Upper lobe of right lung (tissue), 1 donor: ENCODE measurements at places on chromosomes 7 and 10. TPM values are rescaled to one million over a fixed set of nuclear protein-coding genes. Genes with fewer than 3 reads are reported as not detected.
A peak's percentile ranks its signal among the peaks of the same experiment; 100 is the strongest.

DNA sequence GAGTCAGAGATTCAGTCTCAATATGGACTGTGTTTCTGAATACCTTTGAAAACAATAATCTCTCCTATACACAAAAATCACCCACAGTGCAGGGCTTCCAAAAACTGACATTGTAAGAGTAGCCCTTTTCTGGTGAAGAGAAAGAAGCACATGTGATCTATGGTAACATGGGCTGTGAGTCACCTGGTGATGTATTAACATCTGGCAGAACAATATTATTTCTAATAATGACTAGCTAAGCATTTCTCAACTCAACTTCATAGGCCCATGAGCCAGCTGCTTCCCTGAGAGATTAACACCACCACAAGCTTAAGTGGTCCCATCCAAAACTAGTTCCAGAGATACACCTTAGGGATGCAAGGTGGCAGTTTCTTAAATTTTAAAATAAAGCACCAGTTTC, 331.0 kb upstream of the NRP1 start:
- no peak for DNase-seq
- no peaks in the 10 kb centered on the region for H3K27me3 ChIP-seq
- no peak overlapping the region for H3K27ac ChIP-seq
- H3K36me3 ChIP-seq = no peaks in the 10 kb centered on the region
- H3K4me3 ChIP-seq = no peak overlapping the region

GRCh38 chr10:2861632-2862210, 205.6 kb upstream of the PFKP start:
- no peaks in the 10 kb centered on the region for H3K36me3 ChIP-seq
- no peak overlapping the region for H3K4me3 ChIP-seq
- H3K27me3 ChIP-seq = no peaks in the 10 kb centered on the region
- H3K4me1 ChIP-seq = no peaks in the 10 kb centered on the region
- no peak overlapping the region for H3K27ac ChIP-seq

- no peaks in the 10 kb centered on the region for H3K4me1 ChIP-seq
- H3K36me3 ChIP-seq = no peaks in the 10 kb centered on the region
- no peak for DNase-seq
Measured at GRCh38 chr7:142248166-142249160, 9.4 kb downstream of the PRSS58 start.

DNA sequence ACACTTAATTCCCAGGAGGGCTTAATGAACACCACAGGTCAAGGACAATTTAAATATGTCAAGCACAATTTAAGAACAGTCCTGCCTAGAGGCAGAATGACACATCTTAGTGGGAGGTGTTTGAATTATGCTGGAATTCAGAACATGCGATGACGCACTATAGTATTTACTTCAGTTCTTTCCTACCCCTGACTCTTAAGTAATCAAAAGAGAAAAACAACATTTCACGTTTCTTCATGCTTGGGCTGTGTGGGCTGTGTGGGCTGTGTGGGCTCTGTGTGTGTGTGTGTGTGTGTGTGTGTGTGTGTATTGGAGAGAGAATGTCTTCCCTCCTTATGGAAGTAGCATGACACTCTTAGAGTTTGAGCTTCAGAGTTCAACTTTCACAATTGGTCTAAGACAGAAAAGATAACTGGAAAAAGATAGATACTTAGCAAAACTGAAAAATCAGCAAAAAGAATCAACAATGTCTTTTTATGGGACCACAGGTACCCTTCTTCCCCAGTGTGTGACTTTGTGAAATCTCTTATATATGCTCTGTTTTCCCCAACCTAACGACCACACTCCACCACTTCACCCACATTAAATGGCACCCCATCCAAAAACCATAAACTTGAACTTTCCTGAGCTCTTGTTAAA, 33.7 kb upstream of the CABCOCO1 start:
- H3K27ac ChIP-seq = peak overlapping the region; percentile 47
- no peak for DNase-seq
- no peaks in the 10 kb centered on the region for H3K27me3 ChIP-seq
- no peaks in the 10 kb centered on the region for H3K36me3 ChIP-seq

DNA sequence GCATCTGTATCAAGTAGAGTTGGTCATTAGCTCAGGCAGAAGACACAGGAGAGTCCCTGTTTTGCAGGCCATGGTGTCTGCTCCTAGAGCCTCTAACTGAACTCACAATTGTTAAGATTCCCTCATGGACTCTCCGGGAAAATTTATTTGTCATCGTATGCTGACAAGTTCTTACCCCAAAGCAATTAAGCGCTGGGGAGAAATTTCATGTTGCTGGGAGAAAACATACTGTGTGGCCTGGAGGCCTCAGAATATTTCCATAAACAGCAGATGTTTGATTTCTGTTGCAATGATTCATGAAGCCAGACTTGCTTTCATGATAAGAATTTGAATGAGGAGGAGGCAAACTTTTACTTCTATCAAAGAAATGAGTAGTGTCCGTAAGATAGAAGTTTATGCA, 583.2 kb downstream of the GATA3 start:
- H3K4me1 ChIP-seq = no peaks in the 10 kb centered on the region
- no peak overlapping the region for H3K4me3 ChIP-seq
- no peak for DNase-seq
- no peak overlapping the region for H3K27ac ChIP-seq
- H3K36me3 ChIP-seq = no peaks in the 10 kb centered on the region

Gene CFAP43
- 0.75 TPM for total RNA-seq
